T-cell (primary cell): ENCODE measurements at places on chromosomes 13 and 19.

- no peak for DNase-seq
These were observed 838 bp upstream of the ATP4B start for GRCh38 chr13:113658836-113659235.

GRCh38 chr13:44667943-44668342 is 91.8 kb upstream of the TSC22D1 start:
- DNase-seq: no peak

GRCh38 chr13:98097749-98098148 is 45.1 kb upstream of the FARP1 start:
- DNase-seq: no peak

DNA sequence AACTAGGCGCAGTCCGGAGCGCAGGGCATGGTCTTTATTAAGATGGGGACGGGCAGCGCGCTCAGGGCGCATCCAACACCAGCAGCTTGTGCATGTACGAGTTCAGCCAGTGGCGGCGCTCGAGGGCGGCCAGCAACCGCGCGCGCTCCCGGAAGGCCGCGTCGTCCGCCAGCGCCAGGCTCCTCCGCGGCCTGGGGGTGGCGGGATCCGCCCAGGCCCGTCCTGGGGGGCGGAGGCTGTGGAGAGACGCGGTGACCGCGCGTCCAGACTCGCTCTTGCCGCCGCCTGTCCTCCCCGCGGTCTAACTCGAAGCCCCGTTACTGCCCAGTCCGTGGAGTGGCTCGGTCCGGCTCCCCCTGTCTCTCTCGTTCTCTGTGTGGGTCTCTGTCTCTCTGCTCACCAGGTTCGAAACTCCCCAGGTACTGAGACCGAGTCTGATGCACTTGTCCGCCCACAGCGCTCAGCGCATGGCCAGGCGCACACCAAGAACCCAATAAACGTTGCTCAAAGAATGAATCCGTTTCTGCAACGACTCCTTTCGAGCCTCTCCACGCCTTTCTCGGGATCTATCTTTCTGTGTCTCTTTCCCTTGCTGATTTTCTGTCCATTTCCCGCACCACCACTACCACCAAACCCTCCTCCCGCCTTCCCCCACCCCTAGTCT is 702 bp downstream of the PTH2 start:
- peak; percentile 41 for DNase-seq

DNA sequence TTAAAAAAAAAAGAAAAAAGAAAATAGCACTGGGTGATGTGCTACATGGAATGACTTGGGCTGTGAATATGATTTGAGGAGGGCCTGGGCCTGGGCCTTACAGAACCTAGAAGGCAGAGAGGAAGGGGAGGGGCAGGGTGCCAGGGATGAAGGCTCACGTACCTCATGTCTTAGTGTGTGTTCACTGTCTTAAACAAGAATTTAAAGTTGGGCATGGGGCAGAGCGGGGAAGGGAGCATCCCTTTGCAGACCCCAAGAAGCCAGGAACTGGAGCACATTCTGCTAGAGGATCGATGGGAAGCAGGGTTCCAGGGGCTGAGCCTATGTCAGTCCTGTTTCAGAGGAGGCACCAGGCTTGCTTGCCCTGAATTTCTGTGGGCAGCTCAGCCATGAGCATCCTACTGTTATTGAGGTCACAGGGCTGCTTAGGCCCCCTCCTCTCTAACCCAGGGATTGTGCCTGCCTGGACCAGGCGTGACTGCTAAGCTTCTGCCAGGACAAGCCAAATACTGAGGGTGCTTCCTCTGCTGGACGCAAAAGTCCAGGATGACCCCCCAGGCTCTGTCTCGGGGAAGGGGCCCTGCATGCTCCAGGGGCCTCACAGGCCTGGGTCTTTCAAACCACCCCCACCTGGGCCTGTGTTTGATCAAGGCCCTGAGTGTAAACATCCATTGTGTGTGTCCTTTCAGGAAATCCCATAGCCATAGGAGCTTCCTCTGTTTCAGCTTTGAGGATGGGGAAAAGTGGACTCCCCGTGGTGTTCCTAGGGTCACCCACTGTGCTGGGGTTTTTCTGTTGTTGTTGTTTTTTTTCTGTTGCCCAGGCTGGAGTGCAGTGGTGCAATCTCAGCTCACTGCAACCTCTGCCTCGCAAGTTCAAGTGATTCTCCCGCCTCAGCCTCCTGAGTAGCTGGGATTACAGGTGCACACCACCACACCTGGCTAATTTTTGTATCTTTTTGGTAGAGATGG is 4.8 kb downstream of the LSR start:
- no peak for DNase-seq

- DNase-seq: peak; percentile 54
These were observed 41.2 kb upstream of the KLF2 start for GRCh38 chr19:16283210-16284061.

DNA sequence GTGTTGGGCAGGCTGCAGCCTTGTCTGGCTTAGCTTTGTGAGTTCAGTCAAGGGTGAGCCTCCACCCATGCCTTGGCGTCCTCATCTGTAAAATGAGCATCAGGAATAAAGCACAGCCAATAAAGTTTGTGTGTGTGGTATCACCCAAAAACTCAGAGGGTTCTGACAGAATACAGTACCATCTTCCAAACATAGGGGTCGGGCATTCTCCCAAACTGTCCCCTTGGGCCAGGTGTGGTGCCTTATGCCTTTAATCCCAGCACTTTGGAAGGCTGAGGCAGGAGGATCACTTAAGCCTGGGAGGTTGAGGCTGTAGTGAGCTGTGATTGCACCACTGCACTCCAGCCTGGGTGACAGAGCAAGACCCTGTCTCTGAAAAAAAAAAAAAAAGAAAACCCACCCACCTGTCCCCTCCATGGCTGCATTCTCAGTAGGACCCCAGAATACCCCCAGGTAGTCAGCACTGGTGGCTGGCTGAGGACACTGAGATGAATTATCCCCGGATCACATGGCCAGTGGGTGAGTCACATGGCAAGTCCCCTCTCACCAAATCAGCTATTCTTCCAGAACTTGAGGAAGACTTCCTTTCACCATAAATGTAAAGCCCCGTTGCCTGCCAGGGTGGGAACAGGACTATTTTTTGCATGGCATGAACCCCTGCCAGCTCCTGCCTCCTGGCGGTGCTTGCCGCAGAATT is 18.6 kb downstream of the POP4 start:
- DNase-seq: no peak

DNA sequence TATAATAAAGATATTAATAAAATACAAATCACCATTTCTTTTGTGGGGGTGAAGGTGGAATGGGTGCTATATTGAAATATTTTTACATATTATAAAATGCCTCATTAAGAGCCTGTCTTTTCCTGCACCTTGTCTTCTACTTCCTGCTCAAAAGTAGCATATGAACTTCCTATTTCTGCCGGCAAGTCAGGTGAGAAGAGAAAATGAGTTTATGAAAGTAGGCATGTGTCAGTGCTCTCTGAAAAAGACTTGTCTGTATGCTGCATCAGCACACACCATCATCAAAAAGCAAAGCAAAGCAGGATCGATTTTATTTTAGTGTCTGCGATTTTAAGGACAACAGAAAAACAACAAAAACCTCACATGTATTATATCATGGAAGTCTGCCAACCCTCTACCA is 114.2 kb downstream of the RAP2A start:
- DNase-seq: no peak

DNA sequence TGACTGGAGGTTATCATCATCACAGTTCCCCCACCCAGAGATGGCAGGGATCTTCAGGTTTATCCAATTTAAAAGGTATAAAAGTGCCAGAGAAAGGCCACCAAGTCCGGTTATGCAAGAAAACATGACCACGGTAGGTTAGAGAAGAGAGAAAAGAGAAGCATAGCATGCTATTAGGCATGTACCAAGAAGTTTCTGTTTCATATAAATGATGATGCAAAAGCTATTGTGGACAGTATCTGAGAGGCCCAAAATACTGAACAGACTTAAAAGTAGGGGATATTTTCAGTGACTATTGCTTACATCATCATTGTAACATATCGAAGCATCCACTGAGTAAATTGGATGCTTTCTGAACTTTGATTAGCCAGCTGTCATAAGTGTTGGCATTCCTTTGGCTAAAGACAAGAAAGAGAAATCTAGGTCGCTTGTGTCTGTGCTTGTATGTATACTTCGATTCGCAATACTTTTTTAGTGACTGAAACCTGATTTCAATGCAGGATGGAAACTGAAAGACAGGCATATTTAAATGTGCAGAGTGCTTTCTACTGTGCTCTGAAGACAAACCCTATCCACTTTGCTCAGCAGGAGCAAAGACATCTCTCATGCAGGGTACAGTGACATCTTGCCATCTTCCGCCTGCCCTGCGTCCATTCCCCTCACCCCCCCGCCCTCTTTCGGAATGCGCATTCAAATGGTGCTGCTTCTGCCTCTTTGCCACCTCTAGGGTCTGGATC is 180.3 kb downstream of the SHISA2 start:
- DNase-seq: no peak

- DNase-seq: no peak
These were observed 16.5 kb downstream of the AXL start for GRCh38 chr19:41235480-41235879.

- DNase-seq: peak; percentile 87
These were observed 11.9 kb upstream of the PRKD2 start for GRCh38 chr19:46728693-46729339.

GRCh38 chr19:10864538-10864899 is 6.8 kb upstream of the CARM1 start:
- DNase-seq: peak; percentile 72

DNA sequence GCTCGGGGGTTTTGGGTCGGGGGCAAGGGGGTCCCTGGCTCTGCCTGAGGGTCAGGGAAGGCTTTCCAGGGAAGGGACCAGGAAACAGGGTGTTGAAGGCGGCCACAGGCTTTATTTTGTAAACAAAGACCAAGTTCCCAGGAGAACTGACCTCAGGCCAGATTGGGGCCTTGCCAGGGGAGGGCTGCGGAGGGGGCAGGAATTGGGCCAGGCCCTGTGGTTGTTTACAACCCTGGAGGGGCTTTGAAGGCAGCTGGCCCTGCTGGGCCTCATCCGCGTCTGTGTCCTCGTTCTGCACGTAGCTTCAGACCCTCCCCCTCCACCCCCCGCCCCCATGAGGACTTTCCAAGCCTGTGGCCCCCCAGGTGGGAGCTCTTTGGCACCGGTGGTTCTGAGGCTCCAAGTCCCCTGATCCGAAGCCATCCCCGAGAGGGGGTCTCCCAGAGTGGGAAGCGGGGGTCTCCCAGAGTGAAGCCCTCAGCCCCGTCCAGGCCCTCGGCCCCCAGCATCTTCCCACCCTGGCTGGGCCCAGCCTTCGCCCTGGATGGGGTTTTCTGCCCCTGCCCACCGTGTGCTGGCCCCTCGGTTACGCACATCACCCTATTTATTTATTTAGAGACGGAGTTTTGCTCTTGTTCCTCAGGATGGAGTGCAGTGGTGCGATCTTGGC is 13.5 kb upstream of the BSG start:
- no peak for DNase-seq
